ENCODE measurements at places on chromosomes 12 and 14. TPM values are rescaled to one million over a fixed set of nuclear protein-coding genes. Genes with fewer than 3 reads are reported as not detected.
A peak's percentile ranks its signal among the peaks of the same experiment; 100 is the strongest.

PTPRB gene
- total RNA-seq: 5.1 TPM

RHOJ gene
- total RNA-seq: 2.0 TPM

TMTC1 gene
- total RNA-seq: 5.3 TPM

TSHR gene
- not detected for total RNA-seq

MAP4K5 gene
- 35.5 TPM for total RNA-seq

FGF23 gene
- not detected for total RNA-seq

DNA sequence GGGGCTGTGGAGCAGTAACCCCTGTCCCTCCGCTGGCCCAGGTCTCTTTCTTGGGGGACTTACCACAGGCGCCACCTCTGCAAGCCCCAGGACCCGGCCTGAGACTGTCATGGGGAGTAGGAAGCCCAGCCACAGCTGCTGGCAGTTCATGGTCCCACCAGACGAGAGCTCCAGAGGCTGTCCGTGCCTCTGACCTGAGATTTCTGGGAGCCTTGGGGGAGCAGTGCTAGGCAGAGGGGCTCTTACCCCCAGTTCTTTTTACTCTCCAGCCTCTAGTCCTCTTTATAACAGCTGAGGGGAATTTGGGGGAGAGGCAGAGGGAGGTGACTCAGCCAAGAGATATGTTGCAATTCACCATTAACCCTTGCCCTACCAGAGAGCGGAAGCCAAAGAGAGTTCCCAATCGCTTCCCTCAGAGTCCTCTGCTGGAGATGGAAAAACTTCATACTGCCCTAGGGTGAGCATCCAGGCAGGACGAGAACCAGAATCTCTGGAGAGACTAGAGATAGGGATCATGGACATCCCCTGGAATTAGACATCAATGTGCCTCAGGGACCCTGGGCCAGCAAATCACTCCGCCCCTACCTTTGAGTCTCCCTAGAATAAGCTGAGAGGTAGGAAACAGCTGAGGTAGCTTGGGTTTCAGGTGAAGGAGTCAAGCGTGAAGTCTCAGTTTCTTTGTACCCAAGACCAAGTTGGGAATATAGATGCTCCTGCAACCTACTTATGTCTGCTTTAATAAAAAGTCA is at the start of gene MMP19:
MMP19 (minus strand) TSS at position 256 of the 749 bp plus-strand sequence; CDS start at position 150, 106 bp downstream.
- peak; percentile 67 for ATAC-seq

GRCh38 chr14:103512701-103513611 is 9.7 kb downstream of the CKB start:
- ATAC-seq: peak; percentile 92

- no peak for ATAC-seq
Observed at GRCh38 chr12:14460212-14460841, 94.8 kb downstream of the ATF7IP start.

- ATAC-seq: no peak
Observed at GRCh38 chr12:88272456-88272855, 130.3 kb downstream of the TMTC3 start.

DNA sequence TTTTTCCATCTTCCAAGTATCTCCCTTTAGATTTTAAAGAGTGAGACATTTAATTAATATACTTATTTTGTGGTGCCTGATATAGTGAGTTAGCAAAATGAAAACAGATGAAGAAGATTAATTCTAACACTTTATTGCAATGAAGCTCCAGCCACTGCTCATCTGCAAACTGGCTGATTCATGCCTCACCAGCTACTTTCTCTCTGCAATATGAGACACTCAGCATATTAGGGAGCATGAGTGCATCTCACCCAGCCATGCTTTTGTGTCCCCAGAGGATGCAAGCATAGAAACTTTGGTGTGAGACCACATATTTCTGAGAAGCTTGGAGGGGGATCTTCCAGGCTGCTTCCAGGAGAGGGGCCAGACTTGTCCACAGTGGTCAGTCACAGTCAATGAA is 148.6 kb downstream of the BMP4 start:
- no peak for ATAC-seq

- ATAC-seq: no peak
Observed at GRCh38 chr12:120668091-120668867, 18.7 kb upstream of the MLEC start.

- ATAC-seq: no peak
Observed at GRCh38 chr14:60508707-60509437, at the start of gene SIX6. SIX6 (plus strand) TSS chr14:60509146; CDS start chr14:60509399, 253 bp downstream.

GRCh38 chr12:91104812-91105466 is 6.4 kb downstream of the LUM start:
- ATAC-seq: no peak

DNA sequence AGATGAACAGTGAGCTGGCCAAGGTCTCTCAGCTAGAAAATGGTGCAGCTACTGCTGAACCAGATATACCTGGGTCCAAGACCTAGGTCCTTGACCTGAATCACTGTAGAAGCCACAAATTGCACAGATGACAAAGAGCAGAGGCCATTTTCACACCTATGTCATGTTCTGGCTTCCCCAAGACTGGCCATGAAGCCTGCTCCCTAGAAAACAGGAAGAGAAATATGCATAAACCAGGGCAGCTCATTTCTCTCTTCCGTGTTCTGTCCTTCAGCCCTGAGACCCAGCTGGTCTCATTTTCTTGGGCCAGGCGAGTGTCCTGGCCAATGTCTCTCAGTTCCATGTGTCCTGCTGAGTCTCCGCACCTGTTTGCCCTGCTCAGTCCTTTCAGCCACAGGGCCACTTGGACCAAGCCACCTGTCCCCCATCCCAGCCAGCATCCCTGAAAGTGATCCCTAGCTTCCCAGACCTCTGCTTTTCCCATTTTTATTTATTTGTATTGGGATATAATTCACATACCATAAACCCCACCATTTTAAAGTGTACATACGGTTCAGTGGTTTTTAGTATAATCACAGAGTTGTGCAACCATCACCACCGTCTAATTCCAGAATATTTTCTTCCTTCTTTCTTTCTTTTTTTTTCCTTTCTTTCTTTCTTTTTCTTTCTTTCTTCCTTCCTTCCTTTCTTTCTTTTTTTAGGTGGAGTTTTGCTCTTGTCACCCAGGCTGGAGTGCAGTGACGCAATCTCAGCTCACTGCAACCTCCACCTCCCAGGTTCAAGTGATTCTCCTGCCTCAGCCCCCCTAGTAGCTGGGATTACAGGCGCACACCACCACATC is 27.0 kb downstream of the P2RX7 start:
- ATAC-seq: no peak

- no peak for ATAC-seq
Observed at GRCh38 chr14:30813216-30813615, 61.1 kb upstream of the COCH start.
